Astrocyte of the hippocampus (primary cell): ENCODE measurements at places on chromosomes 7 and 10.
A peak's percentile ranks its signal among the peaks of the same experiment; 100 is the strongest.

GRCh38 chr10:1594372-1595241 lies 142.7 kb downstream of the ADARB2 start:
- no peak for DNase-seq

GRCh38 chr7:158394936-158395335 lies 192.7 kb downstream of the PTPRN2 start:
- peak; percentile 20 for DNase-seq

GRCh38 chr10:11679946-11680345 lies 62.2 kb upstream of the ECHDC3 start:
- DNase-seq, result no peak

- no peak for DNase-seq
Measured at GRCh38 chr10:11300026-11300425, 282.4 kb downstream of the CELF2 start.

DNA sequence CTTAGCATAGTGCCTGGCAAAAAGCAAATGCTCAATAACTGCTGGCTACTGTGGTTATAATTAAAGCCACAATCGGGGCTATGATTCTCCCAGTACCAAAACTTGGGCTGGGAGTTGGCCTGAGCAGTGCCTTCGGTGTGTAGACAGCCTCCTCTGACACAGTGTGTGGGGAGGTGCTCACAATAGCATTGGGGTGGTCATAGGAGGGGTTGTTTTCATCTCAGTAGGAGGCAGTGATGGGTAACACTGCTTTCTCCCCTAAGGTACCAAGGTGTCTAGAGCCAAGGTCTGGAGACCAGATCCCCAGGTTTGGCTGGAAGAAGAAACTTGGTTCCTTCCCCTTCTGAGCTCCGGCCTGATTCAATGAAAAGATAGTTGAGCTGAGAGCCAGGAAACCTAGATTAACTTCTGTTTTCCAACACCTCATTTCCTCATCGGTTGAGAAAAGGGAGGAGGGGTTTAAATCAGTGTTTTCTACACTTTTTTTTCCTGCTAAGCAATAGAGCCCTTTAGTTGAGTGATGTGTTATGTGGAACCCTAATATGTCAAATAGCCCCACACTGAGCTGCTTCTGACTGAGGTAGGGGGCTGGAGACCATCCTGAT lies 68.2 kb downstream of the LRMDA start:
- DNase-seq, result no peak

GRCh38 chr10:102997998-102998397 lies 79.9 kb downstream of the CNNM2 start:
- DNase-seq, result peak; percentile 26

GRCh38 chr10:17077346-17077781 lies 52.2 kb downstream of the CUBN start:
- no peak for DNase-seq

GRCh38 chr10:123062726-123063125 lies 53.9 kb downstream of the ACADSB start:
- no peak for DNase-seq

GRCh38 chr10:2890093-2890492 lies 177.3 kb upstream of the PFKP start:
- DNase-seq, result no peak

- DNase-seq, result no peak
Measured at GRCh38 chr10:27526242-27526641, 22.1 kb downstream of the RAB18 start.

GRCh38 chr7:154792436-154793055 lies 210.4 kb downstream of the PAXIP1 start:
- no peak for DNase-seq

DNA sequence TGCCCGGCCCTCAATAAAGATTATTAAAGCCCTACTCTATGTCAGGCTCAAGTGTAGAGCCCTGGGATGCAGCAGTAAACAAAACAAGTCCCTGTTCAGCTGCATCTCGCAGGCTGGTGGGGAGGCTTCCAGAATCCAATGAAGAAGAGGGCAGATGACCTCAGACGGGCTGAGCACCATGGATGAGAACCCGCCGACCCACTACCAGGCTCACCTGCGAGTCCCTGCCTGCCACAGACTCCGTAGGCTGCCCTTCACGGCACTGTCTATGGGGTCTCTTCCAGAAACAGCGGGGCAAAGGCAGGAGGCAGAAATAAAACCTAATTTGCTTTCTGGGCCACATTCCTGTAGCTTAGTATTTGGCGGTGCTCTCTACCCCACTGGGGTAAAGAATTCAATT lies 22.7 kb downstream of the CHST15 start:
- DNase-seq, result no peak

DNA sequence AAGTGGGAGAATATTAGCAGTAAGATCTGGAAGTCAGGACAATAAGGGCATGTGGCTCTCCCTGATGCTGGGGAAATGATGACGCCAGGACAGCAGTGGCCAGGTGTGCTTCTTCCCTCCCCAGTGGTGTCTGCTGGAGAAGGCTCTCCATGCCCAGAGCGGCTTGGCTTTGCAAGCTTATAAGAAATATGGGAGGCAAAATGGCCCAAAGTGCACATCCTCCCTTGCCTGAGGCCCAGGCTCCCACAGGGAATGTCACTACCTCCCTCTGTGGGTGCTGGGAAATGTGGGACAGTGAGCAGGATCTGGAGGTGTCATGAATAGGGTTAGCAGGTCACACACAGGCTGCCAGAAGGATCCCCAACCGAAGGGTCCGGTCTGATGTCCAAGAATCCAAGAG lies 17.1 kb upstream of the ZNF488 start:
- no peak for DNase-seq

GRCh38 chr10:44993922-44994751 lies 6.6 kb upstream of the ZNF22 start:
- DNase-seq, result peak; percentile 53

- no peak for DNase-seq
Measured at GRCh38 chr10:5325076-5325475, 39.7 kb upstream of the UCN3 start.

DNA sequence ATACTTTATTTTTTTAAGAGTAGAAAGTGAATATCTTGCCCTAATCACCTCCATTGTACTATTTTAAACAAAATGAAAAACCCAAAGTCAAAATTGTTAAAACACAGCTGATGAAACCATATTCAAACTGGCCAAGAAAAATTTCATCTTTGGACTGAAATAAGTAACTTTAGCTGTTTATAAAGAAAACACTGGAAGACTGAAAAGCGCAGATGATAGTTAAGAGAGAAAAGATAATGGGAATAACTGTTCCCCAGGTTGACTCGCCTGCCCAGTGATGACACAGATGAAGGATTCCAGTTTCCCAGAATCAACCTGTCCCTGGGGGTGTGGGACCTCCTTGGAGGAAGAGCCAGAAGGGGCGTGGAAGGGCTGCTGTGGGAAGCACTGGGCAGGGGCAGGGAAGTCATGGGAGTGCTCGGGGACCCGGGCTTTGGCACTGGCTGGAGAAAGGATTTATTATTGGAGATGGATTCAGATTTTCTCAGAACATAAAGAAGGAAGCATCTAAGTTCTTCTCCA lies 43.1 kb downstream of the DENND2A start:
- peak; percentile 31 for DNase-seq

- DNase-seq, result peak; percentile 30
Measured at GRCh38 chr10:118753331-118754228, 1.2 kb downstream of the CACUL1 start.

DNA sequence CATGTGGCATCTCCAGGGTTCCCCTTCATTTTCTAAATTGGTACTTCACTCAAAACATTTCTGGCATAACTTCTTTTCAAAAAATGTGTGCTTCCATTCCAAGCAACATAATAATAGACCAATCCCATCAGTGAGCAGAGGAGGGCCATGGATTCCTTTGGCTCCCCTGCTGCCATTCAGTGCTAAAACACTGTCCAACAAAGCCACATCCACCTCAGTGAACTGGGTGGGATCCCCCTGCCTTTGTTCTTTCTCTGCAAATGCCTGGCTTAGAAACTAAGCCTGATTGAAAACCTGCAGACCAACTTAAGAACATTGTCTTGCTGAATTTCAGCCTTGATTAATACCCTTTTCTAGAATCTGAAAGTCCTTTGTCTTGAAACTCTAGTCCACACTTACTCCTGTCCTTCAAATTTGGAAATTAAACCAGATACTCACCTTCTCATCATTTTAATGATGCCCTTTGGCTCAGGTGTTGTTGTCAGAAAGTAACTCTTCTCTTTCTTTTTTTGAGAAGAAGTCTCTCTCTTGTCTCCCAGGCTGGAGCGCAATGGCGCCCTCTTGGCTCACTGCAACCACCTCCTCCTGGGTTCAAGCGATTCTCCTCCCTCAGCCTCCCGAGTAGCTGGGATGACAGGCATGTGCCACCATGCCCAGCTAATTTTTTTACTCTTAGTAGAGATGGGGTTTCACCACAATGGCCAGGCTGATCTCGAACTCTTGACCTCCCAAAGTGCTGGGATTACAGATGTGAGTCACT lies 132.3 kb downstream of the PLXNA4 start:
- peak; percentile 53 for DNase-seq

GRCh38 chr7:45589061-45589460 lies 14.9 kb downstream of the ADCY1 start:
- DNase-seq, result no peak

DNA sequence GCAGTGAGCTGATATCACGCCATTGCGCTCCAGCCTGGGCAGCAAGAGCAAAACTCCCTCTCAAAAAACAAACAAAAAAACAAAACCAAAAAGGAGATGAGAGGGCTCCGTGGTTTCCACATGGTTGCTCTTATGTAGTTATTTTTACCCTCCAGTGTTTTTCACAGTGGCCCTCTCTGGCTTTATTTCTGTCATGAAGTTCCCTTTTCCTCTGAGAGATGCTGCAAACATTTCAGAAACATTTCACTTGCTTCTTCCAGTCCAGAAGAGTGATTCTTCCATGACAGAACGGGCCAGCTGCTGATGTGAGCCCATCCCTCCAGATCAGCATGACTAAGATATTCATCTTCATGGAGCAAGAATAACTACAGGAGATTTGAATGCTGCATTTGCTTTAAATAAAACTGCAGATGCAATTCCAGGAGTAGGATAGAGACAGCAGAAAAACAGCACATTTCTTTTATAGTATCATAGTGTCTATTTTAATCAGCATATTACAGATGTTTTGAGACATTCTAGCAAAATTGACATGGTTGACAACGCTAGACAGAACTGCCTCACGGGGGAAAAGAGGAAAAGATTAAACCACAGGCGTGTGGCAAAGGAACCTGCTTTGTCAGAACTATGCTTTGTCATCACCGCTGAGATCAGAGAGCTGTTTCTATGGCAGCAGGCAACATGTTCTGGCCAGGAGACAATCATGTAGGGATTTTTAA lies 40.3 kb downstream of the NRCAM start:
- peak; percentile 89 for DNase-seq

DNA sequence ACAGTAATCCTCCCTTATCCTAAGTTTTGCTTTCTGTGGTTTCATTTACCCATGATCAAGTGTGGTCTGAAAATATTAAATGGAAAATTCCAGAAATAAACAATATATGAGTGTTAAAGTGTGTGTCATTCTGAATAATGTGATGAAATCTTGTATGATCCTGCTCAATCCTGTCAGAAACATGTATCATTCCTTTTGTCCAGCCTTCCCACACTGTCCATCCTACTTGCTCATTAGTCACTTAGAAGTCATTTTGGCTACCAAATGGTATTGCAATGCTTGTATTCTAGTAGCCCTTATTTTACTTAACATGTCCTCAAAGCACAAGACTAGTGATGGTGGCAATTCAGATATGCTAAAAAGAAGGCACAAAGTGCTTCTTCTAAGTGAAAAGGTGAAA lies 1211.2 kb upstream of the SORCS1 start:
- no peak for DNase-seq

- peak; percentile 31 for DNase-seq
Measured at GRCh38 chr10:74558403-74558802, 268.0 kb upstream of the KAT6B start.

DNA sequence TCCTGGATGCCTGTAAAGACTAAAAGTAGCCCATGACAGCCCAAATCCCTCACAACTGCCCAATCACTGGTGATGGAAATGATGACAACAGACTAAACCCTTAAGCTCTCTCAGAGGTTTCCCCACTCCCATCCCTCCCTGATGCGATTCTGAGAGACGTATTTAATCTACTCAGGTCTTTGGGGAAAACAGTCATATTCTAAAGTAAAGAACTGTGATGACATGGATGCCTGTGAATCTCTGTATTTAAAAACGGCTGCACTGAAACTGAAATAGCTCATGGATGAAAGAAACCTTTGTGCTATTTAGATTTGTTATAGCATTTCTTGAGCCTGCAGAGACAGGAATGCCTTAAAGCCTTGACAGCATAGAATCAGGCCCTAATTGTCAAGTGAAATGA lies 28.5 kb downstream of the VPS41 start:
- no peak for DNase-seq

- DNase-seq, result peak; percentile 8
Measured at GRCh38 chr7:54904130-54904529, 114.7 kb upstream of the EGFR start.

- DNase-seq, result peak; percentile 22
Measured at GRCh38 chr10:91856637-91857036, 52.6 kb downstream of the FGFBP3 start.

- peak; percentile 48 for DNase-seq
Measured at GRCh38 chr10:61943674-61944378, 42.3 kb downstream of the ARID5B start.

DNA sequence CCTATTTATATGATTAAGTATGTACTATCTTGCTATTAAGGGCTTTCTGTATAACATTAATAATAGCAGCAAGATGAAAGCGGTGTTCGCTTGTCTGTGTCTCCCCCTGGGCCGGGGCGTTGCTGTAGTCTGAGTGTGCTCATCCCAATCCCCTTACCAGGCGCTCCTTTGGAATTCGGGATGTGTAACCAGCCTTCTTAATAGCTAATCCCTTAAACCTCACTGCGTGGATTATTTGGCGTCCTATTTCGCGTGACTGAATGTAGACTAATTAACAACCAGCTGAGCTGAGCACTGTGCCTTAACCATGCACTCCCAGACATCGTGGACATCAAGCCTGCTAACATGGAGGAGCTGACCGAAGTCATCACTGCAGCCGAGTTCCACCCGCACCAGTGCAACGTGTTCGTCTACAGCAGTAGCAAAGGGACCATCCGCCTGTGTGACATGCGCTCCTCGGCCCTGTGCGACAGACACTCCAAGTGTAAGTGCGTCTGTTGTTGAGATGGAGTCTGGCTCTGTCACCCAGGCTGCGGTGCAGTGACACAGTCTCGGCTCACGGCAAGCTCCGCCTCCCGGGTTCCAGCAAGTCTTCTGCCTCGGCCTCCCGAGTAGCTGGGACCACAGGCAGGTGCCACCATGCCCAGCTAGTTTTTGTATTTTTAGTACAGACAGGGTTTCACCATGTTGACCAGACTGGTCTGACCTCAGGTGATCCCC lies 36.6 kb downstream of the BNIP3 start:
- DNase-seq, result no peak

DNA sequence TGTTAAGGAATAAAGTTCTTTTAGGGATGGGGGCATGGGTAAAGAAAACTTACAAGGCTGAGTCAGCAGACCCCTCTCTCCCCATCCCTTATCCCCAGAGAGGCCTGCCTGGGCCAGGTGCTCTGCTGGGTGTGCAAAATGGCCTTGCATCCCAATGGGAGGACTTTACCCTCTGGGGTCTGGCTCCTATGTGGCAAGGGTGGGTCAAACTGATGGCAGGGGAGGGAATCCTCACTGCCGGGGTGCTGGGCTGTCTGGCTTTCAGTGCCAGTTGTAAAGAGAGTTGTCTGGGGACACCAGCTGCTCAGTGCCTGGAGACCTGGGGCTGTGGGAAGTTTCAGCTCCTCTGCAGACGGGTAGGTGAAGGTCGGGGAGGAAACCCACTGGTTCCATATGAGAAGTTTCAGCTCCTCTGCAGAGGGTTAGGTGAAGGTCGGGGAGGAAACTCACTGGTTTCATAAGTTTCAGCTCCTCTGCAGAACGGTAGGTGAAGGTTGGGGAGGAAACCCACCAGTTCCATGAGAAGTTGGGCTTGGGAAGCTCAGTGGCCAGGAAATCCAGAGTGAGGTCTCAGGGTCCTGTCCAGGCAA lies 127.2 kb upstream of the PODXL start:
- DNase-seq, result no peak
